ENCODE measurements at places on chromosomes 1 and 21.

GRCh38 chr1:95012389-95012788 is 60.4 kb downstream of the ALG14 start:
- no peak for DNase-seq

DNA sequence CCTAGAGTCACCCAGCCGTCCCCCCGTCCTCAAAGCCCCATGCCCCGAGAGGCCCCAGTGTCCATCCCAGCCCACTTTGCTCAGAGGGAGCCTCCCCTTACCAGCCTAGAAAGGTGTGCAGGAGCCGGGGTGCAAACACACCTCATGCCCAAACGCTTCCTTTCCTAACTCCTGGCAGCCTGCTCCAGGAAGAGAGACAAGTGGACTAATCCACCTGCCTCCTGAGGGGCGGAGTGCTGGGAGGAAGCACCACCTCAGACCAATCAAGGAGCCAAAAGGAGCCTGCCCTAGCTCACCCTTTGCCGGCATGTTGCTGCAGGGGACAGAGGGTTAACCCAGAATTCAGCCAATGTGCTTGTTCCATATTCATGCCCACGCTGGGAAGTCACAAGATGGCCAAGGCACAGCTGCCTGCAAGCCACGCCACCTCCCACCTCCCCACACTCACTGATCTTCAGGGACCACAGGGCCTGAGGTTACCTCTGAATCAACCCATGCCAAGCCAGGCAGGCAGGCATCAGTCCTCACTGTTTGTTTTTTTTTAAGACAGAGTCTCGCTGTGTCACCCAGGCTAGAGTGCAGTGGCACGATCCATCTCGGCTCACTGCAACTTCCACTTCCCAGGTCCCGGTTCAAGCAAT is 27.8 kb downstream of the PLEKHA6 start:
- DNase-seq: no peak

DNA sequence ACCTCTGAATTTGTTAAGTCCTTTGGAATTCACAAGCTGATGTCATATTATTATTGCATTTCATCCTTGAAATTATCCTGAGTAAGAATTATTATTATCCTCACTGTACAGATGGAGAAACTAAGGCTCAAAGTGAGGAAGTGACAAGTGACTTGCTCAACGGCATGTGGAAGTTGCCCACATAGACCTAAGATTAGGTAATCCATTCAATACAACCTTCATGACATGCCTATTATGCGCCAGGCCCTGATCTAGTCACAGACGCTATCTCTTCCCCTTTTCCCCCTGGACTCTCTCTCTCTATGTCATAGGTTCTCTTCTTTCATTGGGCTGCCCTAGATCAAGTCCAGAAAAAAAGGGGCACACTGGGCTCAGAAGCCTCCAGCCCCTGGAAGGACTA is 84.9 kb upstream of the KCNK2 start:
- DNase-seq: no peak

- no peak for DNase-seq
These were observed 88.5 kb upstream of the VAV3 start for GRCh38 chr1:108053270-108054013.

Data from CD4-positive, alpha-beta T cell treated with Interleukin-21 for 1 hour (primary cell).